Mesenteric fat pad (tissue), 1 donor: ENCODE measurements at places on chromosomes 5 and 9. TPM values are rescaled to one million over a fixed set of nuclear protein-coding genes. Genes with fewer than 3 reads are reported as not detected.

CDH12 gene
- not detected for total RNA-seq

GPR150 gene
- 0.32 TPM for total RNA-seq

GRCh38 chr9:137564134-137564533 lies 12.5 kb downstream of the MRPL41 start:
- DNase-seq, result no peak

GRCh38 chr5:14913096-14913495 lies 41.5 kb upstream of the ANKH start:
- DNase-seq, result no peak
